Calu3 (cell line): ENCODE measurements at places on chromosomes 3 and 15. TPM values are rescaled to one million over a fixed set of nuclear protein-coding genes. Genes with fewer than 3 reads are reported as not detected.
A peak's percentile ranks its signal among the peaks of the same experiment; 100 is the strongest.

- DNase-seq = no peak
- no peak overlapping the region for H3K4me3 ChIP-seq
- H3K27me3 ChIP-seq = no peaks in the 10 kb centered on the region
- H3K4me1 ChIP-seq = peaks cover 15% of the 10 kb centered on the region
- H3K27ac ChIP-seq = no peak overlapping the region
- H3K36me3 ChIP-seq = no peaks in the 10 kb centered on the region
Measured at GRCh38 chr15:39269352-39269751, 311.5 kb upstream of the THBS1 start.

DNA sequence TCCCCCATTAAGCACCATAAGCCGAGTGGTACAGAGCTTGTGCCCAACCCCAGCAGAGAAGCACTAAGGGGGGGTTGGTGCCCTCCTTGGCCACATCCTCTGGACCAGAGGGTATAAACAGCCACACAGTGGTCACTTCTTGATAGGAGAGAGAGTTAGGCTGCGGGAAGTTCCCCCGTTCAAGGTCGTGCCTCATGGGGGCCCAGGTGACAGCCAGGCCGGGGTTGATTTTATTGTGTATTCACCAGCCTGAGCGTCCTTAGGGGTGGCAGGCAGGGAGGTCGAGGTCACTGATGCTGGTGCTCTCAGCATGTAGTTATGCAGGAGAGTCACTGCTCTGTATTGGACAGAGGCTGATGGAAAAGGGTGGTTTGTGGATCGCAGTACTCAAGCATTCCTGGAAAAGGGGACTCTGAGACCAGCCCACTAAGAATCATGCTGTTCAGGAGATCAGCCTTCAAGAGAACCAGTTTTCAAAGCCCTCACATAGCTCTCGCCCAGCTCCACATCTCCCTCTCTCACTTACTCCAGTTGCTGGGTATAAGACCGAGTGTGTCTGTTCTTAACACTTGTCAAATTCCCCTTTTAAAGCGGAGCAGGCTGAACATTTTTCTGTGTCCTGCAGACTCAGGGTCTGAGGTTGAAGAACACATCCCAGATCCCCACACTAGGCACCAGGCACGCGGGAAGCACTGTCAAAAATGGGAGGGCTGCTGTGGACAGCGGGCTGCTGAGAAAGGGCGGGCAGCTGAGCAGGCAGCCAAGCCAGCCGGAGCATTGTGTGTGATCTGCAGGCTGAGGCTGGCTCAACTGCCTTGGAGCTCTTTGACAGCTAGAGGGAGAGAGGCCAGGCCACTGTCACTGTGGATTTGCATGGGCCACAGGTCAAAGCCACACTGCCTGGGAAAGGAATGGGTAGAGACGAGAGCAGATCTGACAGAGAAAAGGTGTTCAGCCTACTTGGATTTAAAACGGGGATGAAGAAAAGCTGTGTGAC lies 279.3 kb upstream of the LRRFIP2 start:
- peaks cover 90% of the 10 kb centered on the region for H3K27me3 ChIP-seq
- H3K27ac ChIP-seq = no peak overlapping the region
- peaks cover 5% of the 10 kb centered on the region for H3K4me1 ChIP-seq

GRCh38 chr15:79994615-79995014 lies 23.6 kb upstream of the BCL2A1 start:
- peak; percentile 39 for DNase-seq
- H3K27ac ChIP-seq = peak overlapping the region; percentile 7
- H3K4me1 ChIP-seq = peaks cover 20% of the 10 kb centered on the region
- no peaks in the 10 kb centered on the region for H3K36me3 ChIP-seq
- peaks cover 3% of the 10 kb centered on the region for H3K27me3 ChIP-seq

DNA sequence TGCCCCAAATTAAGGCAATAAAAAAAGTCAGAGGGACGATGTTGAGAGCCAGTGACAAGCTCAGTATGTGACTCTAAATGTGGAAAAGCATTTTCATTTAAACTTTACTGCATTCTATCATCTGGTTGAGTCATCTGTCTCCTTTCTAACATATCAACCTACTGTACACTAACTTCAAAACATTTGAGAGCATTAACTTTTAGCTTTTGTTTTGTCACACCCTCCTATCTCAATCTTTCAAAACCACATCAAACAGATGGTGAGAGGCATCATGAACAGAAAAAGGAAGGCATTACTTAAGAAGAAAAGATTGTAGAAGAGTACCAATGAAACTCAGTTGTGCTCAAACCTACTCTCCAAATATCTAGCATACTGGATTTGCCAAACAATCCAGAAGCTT lies 4.8 kb downstream of the LRRC58 start:
- no peak for DNase-seq
- H3K27ac ChIP-seq = no peak overlapping the region
- H3K27me3 ChIP-seq = no peaks in the 10 kb centered on the region
- H3K4me3 ChIP-seq = no peak overlapping the region
- H3K4me1 ChIP-seq = peaks cover 25% of the 10 kb centered on the region

GRCh38 chr3:133196527-133196926 lies 158.3 kb downstream of the TMEM108 start:
- H3K4me1 ChIP-seq = no peaks in the 10 kb centered on the region
- no peak for DNase-seq
- H3K27me3 ChIP-seq = peaks cover 50% of the 10 kb centered on the region
- H3K4me3 ChIP-seq = no peak overlapping the region
- H3K27ac ChIP-seq = no peak overlapping the region

DNA sequence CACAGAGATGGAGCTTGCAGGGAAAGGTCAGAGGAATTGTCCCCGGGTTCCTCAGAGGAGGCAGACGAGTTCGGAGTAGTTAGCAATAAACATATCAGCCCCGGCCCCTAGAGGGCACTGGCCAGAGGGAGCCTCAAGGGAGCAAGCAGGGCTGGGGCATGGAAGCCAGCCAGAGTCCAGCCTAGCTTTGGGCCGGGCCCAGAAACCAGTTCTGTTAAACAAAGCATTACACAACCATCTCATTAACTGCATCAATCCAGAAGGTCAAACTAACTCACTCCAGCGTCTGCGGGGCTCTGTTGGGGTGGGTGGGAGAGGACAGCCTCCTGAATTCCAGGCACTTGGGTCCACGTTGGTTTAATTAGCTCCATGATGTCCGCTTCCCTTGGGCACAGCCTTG lies 41.0 kb upstream of the IREB2 start:
- DNase-seq = peak; percentile 52
- H3K27ac ChIP-seq = no peak overlapping the region
- H3K27me3 ChIP-seq = peaks cover 13% of the 10 kb centered on the region
- no peak overlapping the region for H3K4me3 ChIP-seq
- no peaks in the 10 kb centered on the region for H3K4me1 ChIP-seq

DNA sequence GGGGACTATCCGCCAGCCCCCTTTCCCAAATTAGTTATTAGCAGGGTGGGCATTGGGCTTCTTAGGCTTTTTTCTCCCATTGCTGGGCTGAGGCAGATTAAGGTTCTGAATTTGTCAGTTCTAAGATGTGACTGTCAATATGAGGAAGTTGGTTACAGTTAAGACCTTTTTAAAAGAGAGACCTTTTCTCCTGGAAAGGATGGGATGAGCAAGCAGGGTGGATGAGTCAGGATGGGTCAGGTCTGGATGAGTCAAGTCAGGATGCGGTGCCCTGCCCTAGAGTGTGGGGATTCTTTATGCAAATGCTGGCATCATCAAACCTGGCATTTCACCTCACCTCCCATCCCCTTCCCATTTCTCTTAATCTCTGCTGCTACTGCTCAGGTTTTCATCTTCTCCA lies 1.9 kb downstream of the AEN start:
- H3K4me1 ChIP-seq = peaks cover 38% of the 10 kb centered on the region
- H3K27me3 ChIP-seq = no peaks in the 10 kb centered on the region
- peak overlapping the region; percentile 85 for H3K4me3 ChIP-seq
- H3K27ac ChIP-seq = peak overlapping the region; percentile 91
- DNase-seq = no peak

DNA sequence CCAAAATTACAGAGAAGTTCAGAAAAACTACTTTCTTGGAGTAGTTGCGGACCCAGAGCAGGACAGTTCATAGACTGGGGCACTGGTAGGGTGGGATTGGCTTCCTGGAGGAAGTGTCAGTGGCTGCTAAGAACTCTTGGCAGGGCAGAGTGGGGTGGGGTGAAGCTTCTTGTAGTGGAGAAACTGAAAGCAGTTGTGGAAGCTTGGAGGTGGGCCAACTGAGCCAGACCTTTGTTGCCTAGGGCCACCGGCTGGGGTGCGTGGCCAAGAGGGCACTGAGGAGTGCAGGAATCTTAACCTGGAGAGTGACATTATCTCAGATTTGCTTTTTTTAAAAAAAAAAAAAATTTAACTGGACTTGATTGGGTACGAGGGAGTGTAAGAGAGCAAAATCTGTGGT lies 3.1 kb downstream of the KAT2B start:
- H3K27me3 ChIP-seq = no peaks in the 10 kb centered on the region
- DNase-seq = peak; percentile 45
- peak overlapping the region; percentile 18 for H3K4me3 ChIP-seq
- H3K4me1 ChIP-seq = peaks cover 35% of the 10 kb centered on the region

- no peaks in the 10 kb centered on the region for H3K36me3 ChIP-seq
- H3K4me3 ChIP-seq = no peak overlapping the region
- H3K27me3 ChIP-seq = no peaks in the 10 kb centered on the region
- DNase-seq = no peak
Measured at GRCh38 chr3:47133641-47134040, 30.3 kb downstream of the SETD2 start.

DNA sequence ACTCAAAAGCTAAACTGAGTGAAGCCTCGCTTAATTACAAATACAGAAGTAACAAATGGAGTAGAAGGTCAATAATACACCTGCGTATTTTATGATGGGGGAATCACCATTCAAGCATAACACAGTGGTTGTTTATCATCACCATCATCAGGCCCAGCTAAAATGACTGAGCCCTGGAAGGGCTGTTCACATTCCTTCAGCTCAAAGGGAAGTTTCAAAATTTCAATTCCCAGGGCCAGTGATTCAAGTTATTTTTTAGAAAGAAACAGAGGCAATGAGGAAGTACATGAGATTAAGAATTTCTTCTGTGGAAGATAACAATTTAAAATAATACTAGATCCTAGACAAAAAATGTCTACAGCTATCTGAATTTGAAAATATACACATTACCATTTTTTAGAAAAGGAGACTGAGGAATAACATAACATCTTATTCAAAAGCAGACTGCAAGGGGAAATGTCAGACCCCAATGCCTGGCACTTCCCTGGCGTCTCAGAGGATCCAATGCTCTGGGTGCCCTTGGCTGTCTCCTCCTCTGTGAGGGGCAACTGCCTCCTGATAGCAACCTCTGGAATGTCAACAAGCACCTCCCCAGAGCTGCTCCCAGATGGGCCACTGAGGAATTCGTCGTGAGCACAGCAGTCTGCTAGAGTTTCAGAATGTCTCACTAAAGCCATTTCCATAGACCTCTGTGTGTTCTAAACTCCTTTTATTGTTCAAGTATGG lies 22.8 kb downstream of the EHD4 start:
- H3K4me1 ChIP-seq = peaks cover 8% of the 10 kb centered on the region
- no peaks in the 10 kb centered on the region for H3K27me3 ChIP-seq
- H3K27ac ChIP-seq = no peak overlapping the region
- no peak for DNase-seq
- H3K36me3 ChIP-seq = peaks cover 10% of the 10 kb centered on the region
- H3K4me3 ChIP-seq = no peak overlapping the region

DNA sequence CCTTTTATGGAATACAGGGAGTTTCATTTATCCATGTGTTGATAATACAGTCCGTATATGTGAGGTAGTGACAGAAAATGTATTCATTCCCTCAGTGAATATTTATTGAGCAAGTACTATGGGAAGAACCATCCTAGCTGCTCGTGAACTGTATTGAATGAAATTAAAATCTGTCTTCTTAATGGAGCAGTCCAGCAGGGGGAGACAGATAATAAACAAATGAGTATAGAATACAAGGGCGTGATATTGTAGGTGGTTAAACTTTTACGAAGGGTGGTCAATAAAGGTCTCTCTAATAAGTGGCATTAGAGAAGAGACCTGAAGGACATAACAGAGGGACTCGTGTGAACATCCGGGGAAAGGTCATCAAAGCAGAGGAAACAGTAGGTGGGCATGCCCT lies 62.7 kb upstream of the OSTN start:
- H3K27ac ChIP-seq = no peak overlapping the region
- peaks cover 18% of the 10 kb centered on the region for H3K4me1 ChIP-seq
- H3K4me3 ChIP-seq = no peak overlapping the region
- H3K27me3 ChIP-seq = no peaks in the 10 kb centered on the region
- DNase-seq = peak; percentile 36
- no peaks in the 10 kb centered on the region for H3K36me3 ChIP-seq

GRCh38 chr3:57740027-57740426 lies 16.1 kb upstream of the SLMAP start:
- H3K36me3 ChIP-seq = no peaks in the 10 kb centered on the region
- no peak for DNase-seq
- H3K27ac ChIP-seq = no peak overlapping the region
- no peaks in the 10 kb centered on the region for H3K4me1 ChIP-seq

GRCh38 chr15:89442671-89443307 lies 53.6 kb downstream of the RHCG start:
- H3K36me3 ChIP-seq = no peaks in the 10 kb centered on the region
- peak; percentile 74 for DNase-seq
- peaks cover 87% of the 10 kb centered on the region for H3K27me3 ChIP-seq
- no peak overlapping the region for H3K27ac ChIP-seq
- no peak overlapping the region for H3K4me3 ChIP-seq

GRCh38 chr3:120678331-120678947 lies 3.6 kb downstream of the HGD start:
- H3K4me1 ChIP-seq = peaks cover 56% of the 10 kb centered on the region
- H3K27me3 ChIP-seq = no peaks in the 10 kb centered on the region
- H3K4me3 ChIP-seq = peak overlapping the region; percentile 66
- peak overlapping the region; percentile 82 for H3K27ac ChIP-seq
- DNase-seq = peak; percentile 70
- peaks cover 35% of the 10 kb centered on the region for H3K36me3 ChIP-seq

GRCh38 chr3:194097141-194097882 lies 38.6 kb upstream of the HES1 start:
- H3K4me3 ChIP-seq = peak overlapping the region; percentile 5
- H3K27ac ChIP-seq = peak overlapping the region; percentile 28
- peaks cover 73% of the 10 kb centered on the region for H3K4me1 ChIP-seq
- H3K27me3 ChIP-seq = peaks cover 11% of the 10 kb centered on the region
- peak; percentile 55 for DNase-seq
- H3K36me3 ChIP-seq = no peaks in the 10 kb centered on the region

The NPAP1 gene
- total RNA-seq = not detected in 2 replicates

The BSN gene
- total RNA-seq = 0.71 and 0.92 TPM in 2 replicates

The USF3 gene
- 10.2 and 10.7 TPM in 2 replicates for total RNA-seq

The PATL2 gene
- total RNA-seq = 1.7 and 3.8 TPM in 2 replicates

The ROPN1 gene
- not detected in 2 replicates for total RNA-seq

The GOLGA6D gene
- total RNA-seq = 0.27 TPM in 1 of 2 replicates, not detected in the other

The PRC1 gene
- total RNA-seq = 208 and 260 TPM in 2 replicates

The SEC22A gene
- total RNA-seq = 15.6 and 18.6 TPM in 2 replicates

The PYDC2 gene
- total RNA-seq = not detected in 2 replicates

The MYL3 gene
- not detected in 2 replicates for total RNA-seq

The ARHGAP11A gene
- 28.7 and 32.8 TPM in 2 replicates for total RNA-seq

The MFN1 gene
- 79.9 and 86.2 TPM in 2 replicates for total RNA-seq

The CAMK2N2 gene
- 3.3 and 3.6 TPM in 2 replicates for total RNA-seq
